Epithelial cell of proximal tubule (primary cell): ENCODE measurements at places on chromosomes 3 and 15.

DNA sequence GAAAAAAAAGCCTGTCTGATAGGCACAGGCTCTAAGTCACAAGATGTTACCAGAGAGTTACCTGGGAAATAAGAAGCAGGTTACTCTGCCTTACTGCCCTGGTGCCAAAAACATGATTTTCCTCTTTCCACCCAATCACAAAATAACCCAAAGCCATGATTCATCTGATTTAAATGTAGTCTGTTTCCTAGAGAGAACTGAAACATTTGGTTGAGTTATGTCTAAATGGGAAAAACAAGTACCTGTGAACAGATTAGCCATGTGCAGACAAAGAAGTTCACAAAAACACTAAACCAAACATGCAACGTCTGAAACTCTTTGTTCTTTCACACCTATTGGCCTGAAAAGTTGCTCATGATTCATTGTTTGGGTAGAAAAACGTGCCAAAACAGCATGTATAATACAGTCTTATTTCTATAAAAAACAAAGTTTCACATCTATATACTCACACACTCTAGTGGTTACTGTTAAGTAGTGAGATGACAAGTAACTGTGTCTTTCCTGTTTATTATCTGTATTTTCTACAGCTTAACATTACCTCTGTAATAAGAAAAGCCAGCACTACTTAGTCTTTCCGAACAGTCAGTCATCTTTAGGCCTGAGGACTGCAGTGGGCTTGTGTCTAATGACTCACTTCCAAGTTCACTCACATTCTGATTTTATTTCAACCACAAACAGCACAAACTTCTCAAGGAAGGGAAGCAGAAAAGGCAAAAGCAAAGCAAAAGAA lies 30.2 kb downstream of the FAM174B start:
- peak; percentile 19 for DNase-seq

GRCh38 chr3:30586806-30587486 lies 19.5 kb upstream of the TGFBR2 start:
- no peak for DNase-seq

- DNase-seq = no peak
Measured at GRCh38 chr3:171806200-171807128, 3.8 kb downstream of the PLD1 start.

DNA sequence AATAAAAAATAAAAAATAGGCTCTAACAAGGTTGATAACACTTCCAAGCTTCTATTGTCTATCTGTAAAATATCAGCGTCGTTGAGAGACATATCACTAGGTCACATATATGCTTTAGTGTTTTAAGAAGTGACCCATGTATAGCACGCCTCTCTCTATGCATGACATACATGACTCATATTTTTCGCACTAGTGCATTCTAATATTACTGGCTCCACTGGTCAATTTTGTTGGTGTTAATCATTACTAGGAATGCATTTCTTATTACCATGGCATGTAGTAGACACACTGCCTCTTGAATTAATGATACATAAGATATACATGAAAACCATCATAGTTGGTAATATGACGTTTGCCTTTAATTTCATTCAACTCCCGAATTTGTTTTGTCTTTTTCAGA lies 203.1 kb downstream of the CHL1 start:
- no peak for DNase-seq
